Cardiac fibroblast (primary cell): ENCODE measurements at places on chromosomes 1 and 21.

DNA sequence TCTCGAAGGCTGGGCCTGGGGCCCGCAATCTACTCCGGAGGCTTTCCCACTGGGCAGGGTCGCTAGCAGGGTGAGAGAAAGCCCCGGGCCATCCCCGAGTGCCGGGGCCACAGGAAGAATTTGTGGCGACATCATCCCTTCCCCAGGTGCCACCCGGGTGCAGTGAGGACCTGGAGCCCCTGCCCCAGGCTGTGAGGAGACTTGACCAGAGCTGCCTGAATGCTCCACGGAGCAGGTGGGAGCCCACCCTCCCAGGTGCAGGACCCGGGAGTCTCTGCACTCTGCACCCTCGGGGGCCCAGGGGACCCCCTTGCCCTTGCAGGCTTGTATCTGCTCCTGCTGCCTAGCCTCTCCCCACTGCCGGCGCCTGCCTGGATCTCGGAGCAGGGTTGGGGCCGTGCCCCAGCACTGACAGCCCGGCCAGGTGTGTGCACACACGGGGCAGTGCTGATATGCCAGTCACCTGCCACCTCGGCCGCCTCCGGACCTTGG, 67.5 kb upstream of the RGS7 start:
- DNase-seq: no peak

DNA sequence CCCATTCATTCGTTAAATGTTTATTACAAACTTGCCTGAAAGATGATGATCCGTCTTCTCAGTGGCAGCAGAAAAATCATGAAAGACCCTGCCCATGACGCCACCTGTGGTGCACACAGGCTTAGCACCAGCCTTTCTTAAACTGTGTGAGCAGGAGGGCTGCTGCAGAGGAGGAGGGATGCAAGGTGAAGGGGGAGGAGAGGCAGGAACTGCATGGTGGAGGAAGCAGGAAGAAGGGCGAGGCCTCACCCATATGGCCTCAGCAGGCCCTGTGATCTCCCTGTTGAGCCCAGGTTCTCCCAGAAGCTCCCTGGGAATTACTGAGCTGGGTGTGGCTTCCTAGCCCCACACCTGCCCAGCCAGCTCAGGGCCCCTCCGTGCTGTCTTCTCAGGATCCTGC, 25.0 kb upstream of the RD3 start:
- no peak for DNase-seq

- no peak for DNase-seq
These were observed 75.7 kb upstream of the PGBD5 start for GRCh38 chr1:230501849-230502248.

DNA sequence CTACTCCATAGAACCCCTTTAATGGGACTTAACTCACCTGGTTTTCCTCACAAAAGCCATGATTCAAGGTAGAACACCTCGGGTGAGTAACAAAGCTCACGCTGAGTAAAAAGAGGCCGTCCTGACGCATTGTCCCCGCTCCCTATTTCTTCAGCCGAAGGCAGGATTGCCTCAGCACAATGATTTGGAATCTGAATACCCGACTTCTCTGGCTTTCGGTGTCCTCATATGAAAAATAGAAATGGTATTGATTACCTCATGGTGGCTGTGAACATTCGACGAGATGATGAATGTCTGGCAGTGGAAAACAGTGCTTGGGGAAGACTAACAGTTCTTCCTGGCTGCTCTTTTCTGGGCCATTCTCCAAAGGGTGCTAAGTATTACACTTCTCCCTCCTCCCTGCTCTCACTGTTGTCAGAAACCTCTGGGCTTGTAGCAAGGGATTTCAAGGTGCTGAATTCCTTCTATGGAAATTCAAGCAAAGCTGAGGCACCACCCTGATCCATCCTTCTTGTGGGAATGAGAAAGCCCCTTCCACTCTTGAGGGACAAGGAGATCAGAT, 148.3 kb downstream of the C1orf94 start:
- DNase-seq: no peak

DNA sequence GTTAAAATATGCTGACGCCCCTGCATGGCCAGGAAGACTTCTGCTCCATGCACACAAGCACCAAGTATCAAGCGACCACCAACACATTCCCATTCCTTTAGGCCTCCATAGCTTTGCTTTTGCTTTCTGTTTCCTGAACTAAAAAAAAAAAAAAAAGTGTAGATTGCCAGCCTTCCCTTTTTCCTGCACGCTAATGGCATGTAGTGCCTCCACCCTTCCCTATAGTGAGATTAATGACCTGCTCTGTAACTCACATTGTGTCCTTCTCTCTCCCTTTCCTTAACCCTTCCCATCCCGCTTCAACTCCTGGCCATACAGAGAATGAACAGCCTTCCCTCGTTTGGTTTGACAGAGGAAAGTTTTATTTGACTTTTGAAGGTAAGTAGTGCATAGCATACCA, 57.1 kb upstream of the DYNLT5 start:
- DNase-seq: no peak

DNA sequence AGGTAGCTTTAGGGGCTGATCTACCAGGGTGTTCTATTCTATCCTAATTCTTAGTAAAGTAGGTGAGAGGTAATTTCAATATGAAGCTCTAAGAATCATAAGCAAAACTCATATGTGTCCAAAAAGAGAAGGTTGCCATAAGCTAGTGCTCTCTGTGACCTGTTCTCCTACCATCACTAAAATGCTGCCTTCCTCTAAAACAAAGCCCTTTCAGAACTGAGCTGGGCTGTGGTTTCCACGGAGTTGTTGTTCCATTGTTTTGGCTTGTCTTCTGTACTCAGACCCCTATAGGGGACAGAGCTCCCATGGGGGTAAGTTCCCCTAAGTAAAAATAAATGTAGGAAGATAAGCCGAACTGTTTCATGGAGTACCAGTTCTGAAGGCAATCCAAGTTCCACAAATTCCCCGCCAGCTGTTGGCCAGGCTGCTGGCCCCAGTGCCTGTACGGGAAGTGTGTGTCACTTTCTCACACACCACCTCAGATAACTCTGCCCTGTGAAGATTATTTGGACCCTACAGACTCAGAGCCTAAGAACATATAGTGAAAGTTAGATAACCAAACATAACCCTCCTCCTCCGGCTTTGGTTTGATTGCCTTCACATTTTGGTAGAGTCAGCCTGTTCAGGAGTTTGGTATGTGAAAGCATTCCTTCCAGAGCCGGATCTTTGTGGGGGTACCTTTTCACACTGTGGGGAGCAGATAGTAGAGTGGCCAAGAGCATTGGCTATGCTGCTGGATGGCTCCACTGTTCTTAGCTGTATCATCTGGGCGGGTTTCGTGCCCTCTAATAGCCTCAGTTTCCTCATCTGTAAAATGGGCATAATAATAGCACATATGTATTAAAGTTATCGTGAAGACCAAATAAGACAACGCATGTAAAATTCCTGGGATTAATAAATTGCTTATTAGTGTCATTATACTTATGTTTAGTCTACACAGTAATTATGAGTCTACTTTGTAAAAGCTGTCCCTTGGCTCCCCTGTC, 10.8 kb downstream of the DPT start:
- peak; percentile 3 for DNase-seq

- no peak for DNase-seq
These were observed 6.7 kb downstream of the DR1 start for GRCh38 chr1:93352376-93352775.

GRCh38 chr1:35554266-35555211, 2.7 kb downstream of the KIAA0319L start:
- DNase-seq: no peak

GRCh38 chr1:88698764-88699163, 14.7 kb downstream of the PKN2 start:
- DNase-seq: no peak

DNA sequence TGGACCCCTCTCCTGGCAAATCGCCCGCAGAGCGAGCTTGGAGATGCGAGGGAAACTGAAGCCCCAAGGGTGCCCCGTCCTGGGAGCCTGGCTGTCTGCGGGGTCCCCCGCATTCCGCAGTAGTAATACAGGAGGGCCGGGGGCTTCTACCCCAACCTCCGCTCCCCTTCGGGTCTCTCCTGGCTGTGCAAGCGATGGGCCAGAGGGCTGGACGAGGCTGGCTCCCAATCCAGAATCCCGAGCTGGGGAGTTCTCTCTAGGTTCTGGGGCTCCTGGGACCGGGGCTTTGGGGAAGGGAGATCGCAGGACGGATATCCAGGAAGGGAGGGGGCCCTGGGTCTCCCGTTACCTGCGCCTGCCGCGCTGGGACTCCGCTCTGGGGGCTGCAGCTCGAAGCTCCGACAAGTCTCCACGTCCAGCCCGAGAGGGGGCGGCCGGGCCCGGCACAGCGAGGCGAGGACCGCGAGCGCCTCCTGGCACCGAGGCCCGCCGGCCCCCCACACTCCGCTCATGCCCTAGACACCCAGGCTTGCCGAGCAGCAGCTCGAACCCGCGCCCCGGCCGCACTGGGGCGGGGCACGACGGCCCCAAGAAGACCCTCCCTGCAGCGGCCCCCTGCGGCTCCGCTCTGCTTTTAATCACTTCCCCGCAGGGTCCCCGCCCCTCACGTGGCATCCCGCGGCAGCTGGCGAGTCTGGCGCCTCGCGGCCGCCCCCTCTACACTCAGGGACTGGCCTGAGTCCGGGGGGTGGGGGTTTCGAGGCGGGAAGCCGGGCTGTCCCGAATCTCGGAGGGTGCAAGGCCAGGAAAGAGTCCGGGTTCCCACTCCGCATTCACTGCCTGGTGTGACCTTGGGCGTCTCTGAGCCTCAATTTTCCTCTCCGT, at the start of gene SYT6:
TSS of gene SYT6 (minus strand) at position 609 of the 885 bp plus-strand sequence. CDS start at position 512, 97 bp downstream.
- DNase-seq: no peak

GRCh38 chr1:226487921-226488320, 60.6 kb upstream of the STUM start:
- no peak for DNase-seq

DNA sequence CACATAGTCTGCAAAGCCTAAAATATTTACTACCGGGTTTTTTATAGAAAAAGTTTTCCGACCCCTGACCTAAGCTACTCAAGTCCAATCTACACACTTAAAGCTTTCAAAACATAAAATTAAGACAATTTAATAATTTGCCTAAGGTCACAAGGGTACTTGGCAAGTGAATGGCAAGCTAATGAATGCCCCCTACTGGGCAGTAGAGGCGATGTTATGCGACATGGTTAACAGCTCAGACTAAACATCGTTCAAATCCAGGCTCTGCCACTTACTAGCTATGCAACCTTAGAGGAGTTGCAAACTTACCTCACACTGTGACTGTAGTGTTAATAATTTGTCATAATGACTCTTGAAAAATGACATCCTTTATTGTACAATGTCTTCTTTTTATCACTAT, 317.2 kb upstream of the NFIA start:
- peak; percentile 72 for DNase-seq

GRCh38 chr1:14735841-14736240, 137.4 kb downstream of the KAZN start:
- no peak for DNase-seq
